Activated CD8-positive, alpha-beta memory T cell treated with anti-CD3 and anti-CD28 coated beads, Interleukin-2, amount 10 ng/mL, durations not matched to agents 7 days and 5 days (primary cell): ENCODE measurements at places on chromosomes 6 and 20.

- no peaks in the 10 kb centered on the region for H3K36me3 ChIP-seq
- H3K4me1 ChIP-seq, result peaks cover 3% of the 10 kb centered on the region
- H3K4me3 ChIP-seq, result no peak overlapping the region
- no peak for DNase-seq
Observed at GRCh38 chr6:168035098-168035660, 37.7 kb downstream of the KIF25 start.

GRCh38 chr6:82906489-82906888 lies 159.2 kb downstream of the UBE3D start:
- H3K4me1 ChIP-seq, result no peaks in the 10 kb centered on the region
- H3K36me3 ChIP-seq, result no peaks in the 10 kb centered on the region
- no peaks in the 10 kb centered on the region for H3K27me3 ChIP-seq
- H3K27ac ChIP-seq, result no peak overlapping the region

DNA sequence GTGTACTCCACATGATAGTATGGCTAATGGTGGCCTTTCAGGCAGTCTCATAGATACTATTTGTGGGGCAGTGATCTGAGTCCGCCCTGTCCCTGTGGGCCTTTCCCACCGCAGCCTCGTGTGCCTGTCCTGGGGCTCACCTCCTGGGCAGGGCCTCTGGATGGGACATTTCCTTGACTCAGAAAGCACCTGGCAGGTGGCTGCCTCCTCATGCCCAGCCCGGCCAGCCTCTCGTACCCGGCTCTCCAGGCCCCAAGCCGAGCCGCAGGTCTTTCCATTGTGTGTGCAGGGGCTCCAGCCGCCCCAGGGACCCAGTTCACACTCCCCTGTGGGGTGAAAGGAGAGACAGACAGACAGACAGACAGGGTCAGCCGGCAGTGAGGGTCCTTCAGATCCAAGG lies 38.3 kb downstream of the RSPO4 start:
- no peak overlapping the region for H3K4me3 ChIP-seq
- H3K4me1 ChIP-seq, result no peaks in the 10 kb centered on the region
- peaks cover 10% of the 10 kb centered on the region for H3K27me3 ChIP-seq
- no peaks in the 10 kb centered on the region for H3K36me3 ChIP-seq

GRCh38 chr6:53178837-53179432 lies 30.3 kb upstream of the GCM1 start:
- peaks cover 5% of the 10 kb centered on the region for H3K4me1 ChIP-seq
- no peaks in the 10 kb centered on the region for H3K36me3 ChIP-seq
- DNase-seq, result no peak

DNA sequence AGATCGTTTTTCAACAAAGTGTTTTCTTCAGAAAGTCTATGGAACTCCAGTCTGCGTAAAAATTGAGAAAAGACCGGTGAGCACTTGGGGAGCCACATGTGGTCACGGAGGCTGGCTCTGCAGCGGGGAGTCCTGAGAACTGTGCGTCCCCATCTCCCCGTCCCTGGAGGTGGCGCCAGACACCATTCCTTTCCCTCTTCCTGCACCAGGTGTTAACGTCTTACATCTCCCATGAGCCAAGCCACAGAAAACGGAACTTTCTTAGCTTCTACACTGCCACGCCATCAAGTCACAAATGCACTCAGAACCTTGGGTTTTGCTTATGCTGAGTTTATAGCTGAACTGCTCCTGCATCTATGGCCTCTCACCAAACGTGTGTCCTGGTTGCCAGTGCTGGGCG lies 62.6 kb downstream of the GINS1 start:
- no peaks in the 10 kb centered on the region for H3K27me3 ChIP-seq
- H3K36me3 ChIP-seq, result no peaks in the 10 kb centered on the region
- DNase-seq, result no peak
- no peak overlapping the region for H3K4me3 ChIP-seq
- H3K27ac ChIP-seq, result no peak overlapping the region
- no peaks in the 10 kb centered on the region for H3K4me1 ChIP-seq

DNA sequence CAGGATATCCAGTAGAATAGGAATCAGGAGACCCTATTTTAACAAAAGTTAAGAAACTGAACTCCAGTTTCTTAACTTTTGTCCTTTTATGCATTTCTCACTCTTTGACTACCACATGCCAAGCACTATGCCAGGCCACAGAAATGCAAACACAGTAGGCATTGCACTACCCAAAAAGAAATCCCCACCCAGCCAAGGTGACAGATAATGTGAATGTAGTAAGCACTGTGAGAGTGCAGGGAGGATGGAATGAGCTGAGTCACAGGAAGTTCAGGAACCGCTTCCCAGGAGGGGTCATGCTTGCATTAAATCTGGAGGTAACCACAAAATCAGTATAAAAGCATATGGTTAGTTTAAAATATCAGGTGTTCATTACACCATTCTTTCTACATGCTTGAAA lies 20.1 kb upstream of the FAM83C start:
- peak; percentile 51 for DNase-seq
- peaks cover 16% of the 10 kb centered on the region for H3K36me3 ChIP-seq
- H3K27ac ChIP-seq, result peak overlapping the region; percentile 64
- H3K4me1 ChIP-seq, result peaks cover 64% of the 10 kb centered on the region
- H3K27me3 ChIP-seq, result no peaks in the 10 kb centered on the region

DNA sequence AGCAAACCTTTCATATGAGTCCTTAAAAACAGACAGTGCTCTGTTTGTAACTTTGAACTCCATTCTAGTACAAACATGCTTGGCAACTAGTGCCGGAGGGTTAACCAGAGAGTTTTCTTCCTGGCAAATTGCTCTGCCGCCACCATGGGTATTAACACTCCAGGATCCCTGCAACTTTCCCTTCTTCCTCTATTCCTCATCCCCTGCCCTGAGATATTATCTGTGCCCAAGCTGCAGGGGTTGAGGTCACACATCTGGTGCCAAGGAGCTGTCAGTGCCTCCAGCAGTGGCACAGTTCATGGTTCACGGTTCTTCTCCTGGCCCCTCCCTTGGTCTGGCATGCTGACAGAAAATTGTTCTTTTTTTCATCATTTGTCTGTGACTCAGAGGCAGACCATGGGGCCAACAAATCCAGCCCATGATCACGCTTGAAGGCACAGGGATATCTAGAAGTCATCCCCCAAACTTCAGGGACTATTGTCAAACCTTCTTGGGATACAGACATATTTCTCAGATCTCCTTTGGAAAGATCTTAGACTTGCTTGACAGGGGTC lies 77.5 kb downstream of the ATXN1 start:
- no peaks in the 10 kb centered on the region for H3K27me3 ChIP-seq
- no peak overlapping the region for H3K4me3 ChIP-seq
- no peak overlapping the region for H3K27ac ChIP-seq
- H3K36me3 ChIP-seq, result peaks cover 38% of the 10 kb centered on the region
- DNase-seq, result no peak

DNA sequence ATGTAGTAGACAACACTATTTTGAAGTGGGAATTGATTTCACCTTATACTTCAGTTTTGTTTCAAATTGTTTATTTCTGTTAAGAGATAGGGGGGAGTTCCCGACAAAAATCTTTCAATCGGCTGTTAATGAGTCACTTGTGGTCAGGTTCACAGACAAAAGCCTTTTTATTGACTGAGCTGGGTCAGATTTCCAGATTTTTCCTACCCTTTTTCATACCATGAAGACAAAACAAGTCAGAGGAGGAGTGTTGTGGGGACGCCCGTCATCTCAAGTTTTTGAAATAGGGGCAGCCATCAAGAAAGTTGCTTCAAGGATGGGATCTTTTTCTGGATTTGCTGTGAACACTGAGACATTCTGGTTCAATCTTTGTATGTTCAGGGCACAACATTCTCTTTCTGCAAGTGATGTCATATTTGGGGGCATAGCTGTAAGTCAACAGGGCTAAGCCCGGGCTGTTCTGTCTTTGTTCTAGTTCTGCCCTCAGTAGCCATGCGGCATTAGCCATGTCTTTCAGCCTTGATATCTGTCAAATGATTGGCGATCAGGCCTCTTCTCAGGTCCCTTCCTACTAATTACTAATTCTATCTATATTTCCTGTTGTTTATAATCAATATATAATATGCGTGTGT lies 496.0 kb upstream of the MARCKS start:
- no peak overlapping the region for H3K27ac ChIP-seq
- no peak overlapping the region for H3K4me3 ChIP-seq
- H3K36me3 ChIP-seq, result no peaks in the 10 kb centered on the region

DNA sequence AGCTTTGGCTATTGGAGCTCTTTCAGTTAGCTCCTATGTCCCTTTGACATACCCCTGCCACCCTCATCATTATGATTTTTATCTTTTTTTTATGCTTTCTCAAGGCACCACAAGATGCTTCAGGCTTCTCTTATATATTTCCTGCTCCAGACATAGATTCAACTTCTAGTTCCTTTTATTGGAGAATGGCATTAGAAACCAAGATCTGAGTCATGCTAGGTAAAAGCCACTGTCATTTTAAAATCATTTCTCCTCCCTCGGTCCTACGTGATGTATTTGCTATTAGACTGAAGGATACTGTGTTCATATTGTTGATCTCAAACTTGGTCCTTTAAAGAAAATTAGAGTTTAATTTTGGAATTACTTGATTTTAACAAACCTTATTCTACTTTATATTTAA lies 8.3 kb downstream of the TENT5A start:
- H3K4me1 ChIP-seq, result no peaks in the 10 kb centered on the region

DNA sequence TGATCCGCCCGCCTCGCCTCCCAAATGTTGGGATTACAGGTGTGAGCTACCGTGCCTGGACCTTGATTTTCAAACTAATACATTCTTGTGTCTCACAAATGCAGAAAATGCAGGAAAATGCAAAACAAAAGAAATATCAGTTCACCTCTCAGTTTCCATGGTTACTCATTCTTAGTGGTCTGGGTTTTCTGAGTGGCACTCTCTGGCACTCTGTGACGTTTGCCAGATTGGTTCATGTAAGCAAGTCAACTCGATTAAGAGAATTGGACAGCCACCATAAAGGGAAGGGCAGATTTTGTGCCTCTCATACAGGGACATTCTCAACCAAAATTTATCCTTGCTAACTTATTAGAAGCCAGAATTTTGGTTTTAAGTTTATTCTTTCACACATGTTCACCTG lies 8.6 kb downstream of the CMTR1 start:
- H3K27me3 ChIP-seq, result no peaks in the 10 kb centered on the region
- H3K27ac ChIP-seq, result peak overlapping the region; percentile 89
- peaks cover 44% of the 10 kb centered on the region for H3K4me1 ChIP-seq
- no peak for DNase-seq
- H3K36me3 ChIP-seq, result peaks cover 50% of the 10 kb centered on the region

- no peaks in the 10 kb centered on the region for H3K27me3 ChIP-seq
- no peak overlapping the region for H3K4me3 ChIP-seq
- no peak for DNase-seq
- no peak overlapping the region for H3K27ac ChIP-seq
- no peaks in the 10 kb centered on the region for H3K4me1 ChIP-seq
- H3K36me3 ChIP-seq, result no peaks in the 10 kb centered on the region
Observed at GRCh38 chr20:15711177-15711576, 862.1 kb downstream of the KIF16B start.

- peaks cover 18% of the 10 kb centered on the region for H3K27me3 ChIP-seq
- no peaks in the 10 kb centered on the region for H3K36me3 ChIP-seq
- H3K4me1 ChIP-seq, result peaks cover 11% of the 10 kb centered on the region
- DNase-seq, result no peak
- no peak overlapping the region for H3K4me3 ChIP-seq
Observed at GRCh38 chr6:7042056-7042653, 65.6 kb upstream of the RREB1 start.

DNA sequence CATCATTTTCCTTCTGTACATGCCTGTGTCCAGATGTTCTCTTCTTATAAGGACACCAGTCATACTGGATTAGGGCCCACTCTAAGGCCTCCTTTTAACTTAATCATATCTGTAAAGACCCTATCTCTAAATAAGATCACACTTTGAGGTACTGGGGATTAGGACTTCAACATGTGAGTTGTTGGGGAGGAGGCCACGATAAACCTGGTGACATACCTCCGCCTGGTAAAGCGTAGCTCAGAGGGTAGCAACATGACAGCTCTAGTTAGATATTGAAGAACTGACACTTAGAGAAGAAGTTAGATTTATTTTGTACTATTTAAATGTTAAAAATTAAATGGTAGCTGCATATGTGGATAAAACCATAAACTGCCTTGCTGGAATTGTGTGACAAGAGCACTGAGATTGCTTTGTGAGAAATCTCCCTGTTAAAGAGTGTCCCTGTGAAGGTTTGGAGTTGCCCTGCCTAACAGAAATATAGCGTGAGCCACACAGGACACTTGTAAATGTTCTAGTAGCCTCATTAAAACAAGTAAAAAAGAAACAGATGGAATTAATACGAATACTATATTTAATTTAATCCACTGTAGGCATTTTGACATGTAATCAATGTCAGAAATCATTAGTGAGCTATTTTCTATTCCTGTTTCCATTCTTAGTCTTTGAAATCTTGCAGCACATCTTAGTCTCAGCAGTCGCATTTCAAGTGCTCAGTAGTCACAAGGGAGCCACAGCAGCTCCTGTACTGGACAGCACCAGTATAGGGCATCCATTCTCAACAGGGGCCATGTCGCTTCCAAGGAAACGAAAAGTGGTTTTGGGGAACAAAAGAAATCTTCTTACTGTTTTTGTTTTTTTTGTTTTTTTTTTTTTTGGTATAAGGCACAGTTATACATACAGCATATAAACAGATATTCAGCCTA lies 13.4 kb downstream of the PLCB1 start:
- DNase-seq, result no peak
- H3K4me1 ChIP-seq, result peaks cover 12% of the 10 kb centered on the region
- H3K4me3 ChIP-seq, result no peak overlapping the region
- no peak overlapping the region for H3K27ac ChIP-seq
- no peaks in the 10 kb centered on the region for H3K27me3 ChIP-seq

DNA sequence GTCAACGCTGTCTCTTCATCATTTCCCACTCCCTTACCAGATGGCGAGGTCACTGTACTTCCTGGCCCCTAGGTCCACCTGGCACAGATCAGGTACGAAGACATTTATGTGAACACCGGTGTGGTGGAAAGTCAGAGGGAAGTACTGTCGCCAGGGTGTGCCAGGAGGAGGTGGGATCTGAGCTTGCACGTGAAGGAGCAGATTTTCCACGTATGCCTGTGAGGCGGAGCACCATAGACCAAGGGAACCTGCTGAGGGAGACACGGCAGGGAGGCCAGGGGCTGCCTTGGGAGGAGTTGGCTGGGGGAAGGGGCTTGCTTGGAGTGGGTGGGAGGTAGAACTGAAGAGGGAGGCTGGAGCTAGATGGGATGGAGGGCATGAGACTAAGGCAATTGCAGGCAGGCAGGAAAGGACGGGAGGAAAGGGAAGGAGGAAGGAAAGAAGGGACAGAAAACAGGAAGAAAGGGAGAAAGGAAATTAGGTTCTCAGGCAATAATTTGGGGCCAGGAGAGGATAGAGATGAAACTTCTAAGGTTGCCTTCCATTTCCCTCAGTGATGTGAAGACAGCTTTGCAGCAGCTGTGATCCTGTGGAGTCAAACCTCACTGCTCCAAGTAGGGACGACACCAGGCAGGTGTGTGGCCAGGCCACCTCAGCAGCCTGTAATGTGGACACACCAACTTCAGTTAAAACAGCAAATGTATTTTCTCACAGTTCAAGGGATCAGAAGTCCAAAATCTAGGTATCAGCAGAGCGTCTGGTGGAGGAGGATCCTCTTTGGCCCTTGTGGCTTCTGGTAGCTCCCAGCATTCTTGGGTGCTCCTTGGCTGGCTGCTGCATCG lies 46.8 kb downstream of the CHMP4B start:
- peak overlapping the region; percentile 90 for H3K27ac ChIP-seq
- H3K36me3 ChIP-seq, result peaks cover 33% of the 10 kb centered on the region
- H3K27me3 ChIP-seq, result no peaks in the 10 kb centered on the region
- H3K4me3 ChIP-seq, result no peak overlapping the region
- H3K4me1 ChIP-seq, result peaks cover 46% of the 10 kb centered on the region
- DNase-seq, result no peak
